ENCODE measurements at places on chromosomes 16 and 17. TPM values are rescaled to one million over a fixed set of nuclear protein-coding genes. Genes with fewer than 3 reads are reported as not detected.

DNA sequence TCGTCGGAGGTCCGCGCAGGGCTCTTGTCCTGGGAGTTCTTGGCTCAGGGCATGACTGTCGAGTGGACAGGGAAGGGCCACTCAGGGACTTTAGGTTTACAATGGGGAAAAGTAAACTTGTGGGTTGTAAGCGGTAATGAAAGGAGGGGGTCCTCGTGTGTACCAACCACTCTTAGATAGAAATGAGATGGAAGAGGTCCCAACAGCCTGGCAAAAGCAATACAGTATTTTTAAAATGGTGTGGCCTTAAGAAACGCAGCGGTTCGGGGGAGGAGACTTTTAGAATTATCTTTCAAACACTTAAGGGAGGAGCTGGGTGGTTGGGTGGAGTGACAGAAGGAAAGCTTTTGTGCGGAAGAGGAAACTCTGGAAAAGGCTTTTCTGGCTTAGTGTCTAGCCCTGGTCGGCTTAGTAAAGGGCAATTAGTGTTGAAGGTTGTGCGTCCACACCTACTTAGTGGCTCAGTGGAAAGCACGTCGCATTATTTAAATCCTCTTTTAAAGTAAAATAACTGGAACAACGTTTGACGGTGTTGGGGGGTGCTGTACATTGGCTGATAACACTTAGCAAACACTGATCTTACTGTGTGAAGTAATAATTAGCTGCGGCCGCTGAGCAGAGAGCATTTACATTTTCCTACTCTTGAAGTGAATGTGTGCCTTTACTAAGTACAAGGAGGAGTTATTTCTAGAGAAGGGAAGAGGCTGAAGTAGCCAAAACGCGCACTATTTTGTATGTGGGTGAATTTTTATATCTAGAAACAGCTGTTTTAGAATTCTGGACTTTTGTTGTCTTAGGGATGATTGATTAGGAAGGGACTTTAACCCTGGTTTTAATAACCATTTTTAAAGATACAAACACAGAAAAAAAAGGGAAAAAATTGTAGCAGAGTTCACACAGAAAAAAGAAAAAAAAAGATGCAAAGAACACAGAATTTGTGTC is 1.0 kb downstream of the WSB1 start:
- peak; percentile 60 for DNase-seq

GRCh38 chr17:33667052-33667509 is 374.0 kb upstream of the ASIC2 start:
- DNase-seq = no peak

DNA sequence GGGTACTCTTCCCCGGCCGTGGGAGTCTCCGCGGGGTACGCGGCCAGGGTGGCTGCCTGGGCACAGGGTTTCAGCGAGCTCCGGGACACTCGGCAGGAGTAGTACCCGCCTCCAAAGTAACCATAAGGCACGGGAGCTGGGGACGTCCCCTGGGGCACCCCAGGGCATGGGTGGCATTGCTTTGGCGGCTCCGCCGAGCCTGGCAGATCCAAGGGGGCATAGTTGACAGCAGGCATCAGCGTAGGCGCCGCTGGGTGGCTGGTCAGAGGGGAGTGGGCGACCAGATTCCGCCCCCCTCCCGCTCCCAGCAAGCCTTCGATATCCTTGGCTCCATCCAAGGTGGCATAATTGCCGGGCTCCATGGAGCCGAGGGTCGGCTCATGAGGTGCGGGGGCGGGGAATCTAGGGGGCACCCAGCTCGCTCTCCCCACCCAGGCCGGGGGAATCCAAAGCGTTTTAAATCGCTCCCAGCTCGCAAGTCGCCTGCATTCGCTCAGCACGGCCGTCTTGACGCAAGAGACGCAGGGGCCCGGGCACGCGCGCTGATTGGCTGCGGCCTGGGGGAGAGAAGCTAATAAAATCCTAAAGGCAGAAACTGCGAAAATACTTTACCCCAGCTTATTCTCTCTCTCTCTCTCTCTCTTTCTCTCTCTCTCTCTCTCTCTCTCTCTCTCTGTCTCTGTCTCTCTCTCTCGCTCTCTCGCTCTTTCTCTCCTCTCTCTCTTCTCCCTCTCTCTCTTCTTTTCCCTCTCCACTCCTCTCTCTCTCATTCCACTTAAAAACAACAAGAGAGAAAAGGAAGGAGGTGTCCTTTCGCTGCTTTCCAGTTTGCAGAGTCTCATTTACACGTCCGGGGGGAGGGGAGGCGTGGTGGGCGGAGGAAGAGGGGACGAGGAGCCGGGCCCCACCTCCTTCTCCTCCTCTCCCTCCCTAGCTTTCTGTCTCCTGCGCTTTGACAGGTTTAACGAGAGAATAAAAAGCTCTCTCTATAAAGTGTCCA is at the start of gene HOXB13:
Gene HOXB13 (minus strand): TSS at position 519 of the 1,000 bp plus-strand sequence. CDS start 157 bp downstream, at position 362.
- DNase-seq = no peak

GRCh38 chr16:20504418-20504817 is 53.1 kb downstream of the ACSM2A start:
- no peak for DNase-seq

DNA sequence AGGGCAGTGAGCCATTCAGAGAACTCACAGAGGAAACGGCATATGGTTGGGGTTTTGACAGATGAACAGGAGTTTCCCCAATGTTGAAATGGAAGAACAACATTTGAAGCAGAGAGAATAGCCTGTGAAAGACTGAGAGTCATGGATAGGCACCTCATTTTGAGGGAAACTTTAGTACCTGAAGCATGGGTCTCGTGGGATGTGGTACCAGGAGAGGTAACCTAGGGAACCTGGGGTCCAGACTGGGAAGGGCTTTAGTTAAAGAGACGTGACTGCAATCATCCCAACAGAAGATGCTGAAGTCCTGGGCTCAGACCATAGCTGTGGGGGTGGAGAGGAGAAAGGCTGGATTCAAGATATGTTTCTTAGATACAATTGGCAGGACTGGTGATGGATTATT is 137.8 kb upstream of the CCL2 start:
- no peak for DNase-seq

DNA sequence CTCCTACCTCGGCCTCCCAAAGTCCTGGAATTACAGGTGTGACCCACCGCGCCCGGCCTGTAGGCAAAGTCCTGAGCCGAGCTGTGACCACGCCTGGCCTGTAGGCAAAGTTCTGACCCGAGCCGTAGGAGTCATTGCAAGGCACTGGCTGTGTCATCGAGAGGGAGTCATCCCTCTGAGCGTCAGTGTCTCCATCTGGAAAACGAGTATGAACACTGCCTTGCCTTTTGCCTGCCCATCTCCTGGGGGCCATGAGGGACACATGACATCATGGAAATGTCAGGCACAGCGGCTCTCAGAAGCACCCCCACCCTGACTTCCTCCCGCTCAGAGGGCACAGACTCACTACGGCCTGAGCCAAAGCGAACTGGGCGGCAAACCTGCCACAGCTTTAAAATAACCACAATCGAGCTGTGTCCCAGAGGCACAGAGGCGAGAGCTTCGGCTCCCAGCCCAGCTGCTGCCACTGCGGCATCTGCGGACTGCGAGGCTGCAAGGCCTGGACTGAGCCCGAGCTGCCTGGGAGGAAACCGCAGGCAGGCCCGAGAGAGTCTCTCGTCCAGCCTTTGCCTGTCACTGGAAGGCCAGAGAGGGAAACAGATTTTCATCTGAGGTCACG is 50.8 kb downstream of the RPH3AL start:
- DNase-seq = no peak

DNA sequence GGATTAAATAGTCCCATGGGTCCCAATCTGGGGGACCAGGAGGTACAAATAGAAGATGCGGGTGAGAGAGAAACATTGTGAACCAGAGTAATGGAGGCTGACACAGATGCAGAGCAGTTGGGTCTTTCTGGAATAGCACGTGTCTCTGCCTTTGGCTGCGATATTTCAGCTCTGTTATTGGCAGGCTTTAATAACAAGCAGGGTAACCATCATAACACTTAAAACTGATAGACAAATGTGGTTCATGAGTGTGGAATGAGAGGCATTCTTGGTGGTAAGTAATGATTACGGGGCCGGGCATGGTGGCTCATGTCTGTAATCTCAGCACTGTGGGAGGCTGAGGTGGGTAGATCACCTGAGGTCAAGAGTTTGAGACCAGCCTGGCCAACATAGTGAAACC is 110.3 kb downstream of the SNX29 start:
- no peak for DNase-seq

DNA sequence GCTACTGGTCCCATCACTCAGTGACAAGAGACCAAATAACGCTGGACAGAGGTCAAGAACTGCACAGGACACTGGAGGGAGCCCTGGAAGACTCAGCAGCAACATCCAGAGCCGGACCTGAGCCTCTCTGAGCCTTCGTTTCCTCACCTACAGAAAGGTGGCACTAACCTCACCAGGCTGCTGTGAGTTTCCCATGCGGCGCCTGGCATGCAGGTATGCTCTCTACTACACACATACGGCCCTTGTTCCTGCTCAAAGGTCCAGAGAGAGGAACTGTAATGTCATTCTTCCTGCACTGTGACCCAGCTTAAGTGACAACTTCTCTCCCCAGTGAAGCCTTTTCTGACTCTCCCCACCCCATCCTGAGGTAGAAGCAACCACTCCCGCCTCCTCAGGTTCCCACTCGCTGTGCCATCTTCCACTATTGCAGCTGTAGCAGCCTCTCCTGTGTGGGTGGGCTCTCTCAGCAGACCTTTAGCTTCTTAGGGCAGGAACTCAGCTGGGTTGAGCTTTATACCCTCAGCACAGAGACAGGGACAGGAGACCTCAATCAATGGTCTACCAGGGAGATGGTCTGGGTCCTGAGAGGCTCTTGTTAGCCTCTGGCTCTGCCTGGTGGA is 43.9 kb upstream of the SREBF1 start:
- no peak for DNase-seq

- DNase-seq = no peak
Measured at GRCh38 chr16:17691106-17691898, 220.5 kb upstream of the XYLT1 start.

DNA sequence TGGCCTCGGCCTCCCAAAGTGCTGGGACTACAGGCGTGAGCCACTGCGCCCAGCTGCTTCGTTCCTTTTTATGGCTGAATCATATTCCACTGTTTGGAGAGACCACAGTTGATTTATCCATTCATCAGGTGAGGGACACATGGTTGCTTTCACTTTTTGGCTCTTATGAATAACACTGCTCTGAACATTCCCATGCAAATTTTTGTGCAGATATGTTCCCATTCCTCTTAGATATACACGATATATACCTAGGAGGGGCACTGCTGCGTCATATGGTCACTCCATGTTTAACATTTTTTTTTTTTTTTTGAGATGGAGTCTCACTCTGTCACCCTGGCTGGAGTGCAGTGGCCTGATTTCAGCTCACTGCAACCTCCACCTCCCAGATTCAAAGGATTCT is 13.9 kb upstream of the GLIS2 start:
- DNase-seq = no peak

GRCh38 chr17:48215583-48216139 is 108.1 kb downstream of the SNX11 start:
- no peak for DNase-seq

DNA sequence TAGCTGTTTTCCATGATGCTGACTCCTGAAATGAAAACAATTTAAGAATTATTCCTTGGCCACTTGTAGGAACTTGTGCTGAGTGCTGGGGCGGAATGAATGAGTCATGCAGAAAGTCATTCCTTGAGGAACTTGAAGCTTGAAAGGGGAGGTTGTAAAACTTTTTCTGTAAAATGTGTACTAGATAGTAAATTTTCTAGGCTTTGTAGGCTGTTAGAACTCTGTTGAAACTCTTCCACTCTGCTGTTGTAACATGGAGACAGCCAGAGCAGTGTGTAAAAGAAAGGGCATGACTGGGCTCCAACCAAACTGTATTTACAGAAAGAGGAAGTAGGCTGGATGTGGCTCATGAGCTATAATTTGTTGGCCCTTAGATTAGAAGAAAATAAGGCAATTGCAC is 46.1 kb downstream of the ABCA8 start:
- DNase-seq = peak; percentile 26

DNA sequence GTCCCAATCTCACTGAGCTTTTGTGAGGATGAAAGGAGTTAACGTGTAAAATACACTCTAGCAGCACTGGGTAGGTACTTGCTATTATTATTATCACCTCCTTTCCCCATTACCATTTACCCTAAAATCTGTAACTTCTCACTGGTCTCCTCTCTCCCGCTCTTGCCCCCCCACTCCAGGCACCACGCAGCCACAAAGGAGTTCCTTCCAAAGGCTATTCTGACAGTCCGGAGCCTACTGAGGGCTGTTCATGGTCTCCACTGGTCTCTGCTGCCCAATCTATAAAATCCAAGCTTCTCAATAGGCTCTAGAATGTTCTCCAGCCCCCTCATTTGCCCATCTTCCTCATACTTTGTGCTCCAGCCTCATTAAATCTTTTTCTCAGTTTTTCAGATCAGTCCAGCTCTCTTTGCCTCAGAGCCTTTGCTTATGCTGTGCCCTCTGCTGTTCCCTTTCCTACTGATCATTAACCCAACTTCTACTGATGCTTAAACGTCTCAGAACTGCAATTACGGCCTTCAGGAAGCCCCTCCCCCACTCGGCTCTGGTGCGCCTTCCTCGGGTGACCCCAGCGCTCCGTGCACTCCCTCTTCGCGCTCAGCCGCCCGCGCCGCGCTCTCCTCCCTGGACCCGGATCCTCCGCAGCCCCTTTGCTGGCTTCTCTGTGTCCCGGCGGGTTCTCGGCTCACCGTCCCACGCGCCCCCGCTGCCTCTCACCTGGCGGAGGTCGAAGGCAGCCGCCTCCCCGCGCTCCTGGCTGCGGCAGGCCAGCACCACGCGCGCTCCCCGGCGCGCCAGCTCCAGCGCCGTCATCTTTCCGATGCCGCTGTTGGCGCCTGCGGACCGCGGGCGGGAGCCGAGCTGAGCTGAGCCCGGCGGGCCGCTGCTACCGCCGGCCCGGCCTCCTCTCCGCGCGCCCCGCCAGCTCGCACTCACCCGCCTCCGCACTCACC is 737 bp downstream of the DHRS13 start:
- peak; percentile 44 for DNase-seq

GRCh38 chr16:1076801-1077576 is 4.4 kb downstream of the SSTR5 start:
- no peak for DNase-seq

GRCh38 chr16:81907681-81908080 is 103.6 kb downstream of the SDR42E1 start:
- no peak for DNase-seq

GRCh38 chr17:343211-343610 is 9.4 kb downstream of the RPH3AL start:
- DNase-seq = no peak

- peak; percentile 72 for DNase-seq
Measured at GRCh38 chr17:67374329-67375053, 2.6 kb upstream of the PITPNC1 start.

GRCh38 chr16:49986351-49987124 is 38.5 kb upstream of the CNEP1R1 start:
- DNase-seq = no peak

The MYL11 gene
- 0.56 TPM for polyA plus RNA-seq

The WNT3 gene
- polyA plus RNA-seq = 1.8 TPM

The NDRG4 gene
- polyA plus RNA-seq = 8.5 TPM

The MT1M gene
- 0.20 TPM for polyA plus RNA-seq

The P2RX5 gene
- 1.3 TPM for polyA plus RNA-seq

The TBC1D3 gene
- polyA plus RNA-seq = not detected

The CEP295NL gene
- polyA plus RNA-seq = not detected
